ENCODE measurements at places on chromosomes 12 and 14.
A peak's percentile ranks its signal among the peaks of the same experiment; 100 is the strongest.

- DNase-seq: no peak
Observed at GRCh38 chr12:89245090-89245489, 107.2 kb downstream of the DUSP6 start.

DNA sequence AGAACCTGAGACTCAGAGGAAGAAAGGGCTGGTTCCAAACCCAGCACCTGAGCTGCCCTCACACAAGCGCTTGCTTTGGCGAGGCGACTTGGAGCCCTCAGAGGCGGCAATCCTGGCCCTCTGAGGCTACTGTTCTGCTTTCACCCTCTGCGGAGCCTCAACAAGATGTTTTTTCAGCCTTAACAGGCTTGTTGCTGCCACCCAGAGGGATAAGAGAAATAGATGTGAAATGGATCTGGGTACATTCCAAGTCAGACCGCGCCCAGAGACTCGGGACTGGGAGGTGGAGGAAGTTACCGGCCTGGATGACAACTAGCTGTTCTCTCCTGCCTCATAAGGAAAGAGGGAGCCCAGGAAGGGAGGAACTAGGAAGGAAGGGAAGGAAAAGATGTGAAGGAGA lies 89.6 kb downstream of the TTC7B start:
- DNase-seq: peak; percentile 48

- no peak for DNase-seq
Observed at GRCh38 chr12:10167599-10167998, 4.3 kb downstream of the OLR1 start.

DNA sequence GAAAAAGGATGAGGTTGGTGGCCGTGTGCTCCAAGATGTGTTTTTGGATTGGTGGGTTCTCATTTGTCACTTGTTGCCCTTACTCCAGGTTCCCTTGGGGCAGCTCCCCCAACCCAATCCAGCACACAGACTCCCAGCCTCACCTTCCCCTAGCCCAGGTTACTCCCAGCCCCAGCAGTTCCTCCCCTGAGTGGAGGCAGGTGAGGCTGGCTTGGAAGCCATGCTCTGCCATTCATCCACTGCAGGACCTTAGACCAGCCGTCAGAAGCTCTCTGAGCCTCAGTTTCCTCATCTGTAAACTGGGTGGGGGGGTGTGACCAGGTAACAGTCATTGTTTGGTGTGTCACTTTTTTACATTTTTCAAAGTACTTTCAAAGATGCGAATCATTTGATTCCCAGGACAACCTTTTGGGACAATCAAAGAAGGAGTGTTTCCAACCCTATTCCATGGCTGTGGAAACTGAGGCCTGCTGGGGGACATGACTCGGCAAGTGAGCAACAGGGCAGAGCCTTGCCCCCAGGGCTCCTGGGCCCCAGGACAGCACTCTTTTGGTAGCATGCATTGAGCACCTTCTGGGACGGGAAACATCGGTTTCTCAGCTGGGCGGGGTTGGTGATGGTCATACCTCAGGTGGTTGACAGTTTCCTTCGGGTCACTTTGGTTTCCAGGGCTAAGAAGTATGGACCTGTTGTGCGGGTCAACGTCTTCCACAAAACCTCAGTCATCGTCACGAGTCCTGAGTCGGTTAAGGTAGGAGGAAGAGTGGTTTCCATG lies 7.2 kb downstream of the CYP46A1 start:
- DNase-seq: peak; percentile 28

- DNase-seq: no peak
Observed at GRCh38 chr14:48373981-48374380, 698.6 kb upstream of the MDGA2 start.

DNA sequence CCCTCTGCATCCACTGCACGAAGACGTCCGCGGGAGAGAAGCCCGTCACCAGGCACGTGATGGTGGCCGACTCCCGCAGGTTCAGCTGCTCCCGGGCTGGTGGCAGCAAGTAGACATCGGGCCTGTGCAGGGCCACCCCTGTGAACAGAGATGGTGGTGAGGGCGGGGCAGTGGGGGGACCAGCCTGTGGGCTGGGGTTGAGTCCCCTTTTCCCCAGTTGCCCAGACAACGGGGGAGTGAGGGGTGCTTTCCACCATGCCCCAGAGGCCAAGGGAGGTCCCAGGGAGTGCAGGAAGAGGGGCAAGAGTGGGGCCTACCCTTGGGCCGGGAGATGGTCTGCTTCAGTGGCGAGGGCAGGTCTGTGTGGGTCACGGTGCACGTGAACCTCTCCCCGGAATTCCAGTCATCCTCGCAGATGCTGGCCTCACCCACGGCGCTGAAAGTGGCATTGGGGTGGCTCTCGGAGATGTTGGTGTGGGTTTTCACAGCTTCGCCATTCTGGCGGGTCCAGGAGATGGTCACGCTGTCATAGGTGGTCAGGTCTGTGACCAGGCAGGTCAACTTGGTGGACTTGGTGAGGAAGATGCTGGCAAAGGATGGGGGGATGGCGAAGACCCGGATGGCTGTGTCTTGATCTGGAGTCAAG lies 328.3 kb downstream of the TMEM121 start:
- DNase-seq: peak; percentile 21

- DNase-seq: no peak
Observed at GRCh38 chr14:73606271-73606670, 6.0 kb upstream of the ACOT6 start.

DNA sequence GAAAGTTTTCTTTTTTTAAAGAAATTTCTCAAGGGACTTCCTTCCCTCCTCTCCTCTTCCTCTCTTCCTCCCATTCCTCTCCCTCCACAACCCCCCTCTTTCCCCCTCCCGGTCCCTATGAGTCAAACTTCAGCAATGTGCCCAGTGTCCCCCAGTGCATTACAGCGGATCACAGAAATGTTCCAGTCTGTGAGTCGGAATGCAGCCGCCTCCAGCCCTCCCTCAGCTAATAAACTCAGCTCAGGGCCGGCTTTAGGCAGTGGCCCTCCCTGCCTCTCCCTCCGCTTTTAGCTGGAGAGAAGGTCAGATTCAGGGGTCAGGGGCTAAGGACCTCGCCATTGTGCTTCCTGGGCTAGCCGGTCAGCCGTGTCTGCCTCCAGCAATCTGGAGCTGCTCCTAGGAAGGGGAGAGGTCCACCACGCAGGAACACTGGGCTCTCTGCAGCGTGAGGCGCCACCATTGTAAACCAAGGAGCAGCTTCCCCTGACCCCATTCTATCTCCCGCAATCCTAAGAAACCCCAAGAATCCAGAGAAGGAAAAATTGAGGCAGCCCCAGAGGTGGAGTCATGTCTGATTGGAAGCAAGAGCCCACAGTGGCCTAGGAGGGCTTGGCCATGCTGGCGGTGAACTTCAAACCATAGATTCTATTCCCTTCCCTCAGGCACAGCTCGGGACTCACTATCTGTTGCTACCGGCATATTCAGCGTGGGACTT lies 1.1 kb upstream of the HDAC7 start:
- peak; percentile 96 for DNase-seq

GRCh38 chr12:132262256-132263060 lies 66.9 kb downstream of the GALNT9 start:
- no peak for DNase-seq

DNA sequence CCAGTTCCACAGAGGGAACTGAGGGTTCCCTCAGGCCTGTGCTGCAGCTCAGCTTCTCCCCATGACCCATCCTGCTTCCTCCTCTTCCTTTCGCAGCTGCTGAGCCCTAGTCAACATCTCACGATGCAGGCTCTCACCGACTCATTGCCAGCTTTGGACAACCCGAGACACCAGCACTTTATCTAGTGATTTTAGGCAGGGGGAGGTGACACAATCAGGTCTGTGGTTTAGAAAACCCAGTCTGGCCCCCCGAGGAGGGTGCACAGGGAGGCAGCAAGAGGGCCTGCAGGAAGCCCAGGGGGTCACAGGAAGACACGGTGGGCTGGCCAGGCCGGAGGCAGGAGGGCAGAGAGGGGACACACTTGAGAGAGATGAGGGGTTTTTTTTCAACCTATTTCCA lies 35.4 kb downstream of the DIO3 start:
- DNase-seq: no peak

DNA sequence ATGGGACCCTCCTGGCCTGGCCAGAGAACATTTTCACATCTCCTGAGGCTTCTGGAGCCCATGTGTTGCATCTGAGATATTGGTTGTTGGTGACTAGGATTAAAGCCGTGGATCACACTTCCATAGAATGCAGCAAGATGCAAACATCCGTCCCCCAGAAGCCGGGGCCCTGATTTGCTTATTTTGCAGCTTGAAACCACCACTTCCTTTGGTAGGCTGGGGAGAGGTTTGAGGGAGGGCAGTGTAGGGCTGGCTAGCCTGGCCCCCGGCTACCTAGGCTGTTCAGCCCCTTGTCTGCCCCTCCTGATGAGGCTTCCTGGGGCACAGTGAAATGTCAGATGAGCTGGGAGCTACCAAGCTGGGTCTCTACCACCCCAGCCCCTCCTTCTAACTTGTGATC lies 209.7 kb upstream of the PWP1 start:
- no peak for DNase-seq

GRCh38 chr12:1533602-1534304 lies 60.6 kb downstream of the FBXL14 start:
- no peak for DNase-seq

GRCh38 chr12:30805959-30806358 lies 51.2 kb upstream of the CAPRIN2 start:
- DNase-seq: no peak

GRCh38 chr14:68210729-68211299 lies 391.2 kb downstream of the RAD51B start:
- DNase-seq: no peak

GRCh38 chr12:96906498-96906848 lies 584 bp upstream of the NEDD1 start:
- no peak for DNase-seq

GRCh38 chr14:77141214-77142004 lies at the start of gene ZDHHC22:
Gene ZDHHC22, minus strand, starts transcription at chr14:77141791. Its CDS starts 2,053 bp downstream, at chr14:77139738.
- peak; percentile 90 for DNase-seq

DNA sequence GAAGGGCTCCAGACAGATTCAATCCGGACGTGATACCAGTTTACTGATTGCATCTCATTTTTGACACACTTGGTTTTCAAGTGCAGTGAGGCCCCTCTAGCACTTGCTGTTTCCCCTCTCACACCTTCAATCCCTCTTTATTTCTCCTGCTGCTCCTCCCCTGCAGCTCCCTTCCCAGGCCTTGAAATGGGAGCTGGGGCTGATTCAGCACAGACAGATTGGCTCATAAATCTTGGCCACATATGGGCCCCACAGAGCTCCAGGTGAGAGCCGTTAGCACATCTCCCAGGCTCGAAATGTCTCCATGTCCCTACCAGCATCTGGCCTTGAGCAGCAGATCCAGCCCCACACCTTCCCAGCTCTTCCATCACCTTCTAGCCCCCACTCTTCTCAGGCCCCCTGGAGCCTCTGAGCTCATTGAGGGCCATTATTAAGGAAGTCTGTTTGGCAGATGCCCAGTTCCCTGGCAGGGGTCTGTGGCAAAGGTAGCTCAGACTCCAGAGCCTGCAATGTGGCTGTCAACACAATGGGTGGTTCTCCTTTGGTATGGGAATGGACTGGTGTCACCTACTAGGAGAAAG lies 220.3 kb upstream of the FKBP4 start:
- no peak for DNase-seq

DNA sequence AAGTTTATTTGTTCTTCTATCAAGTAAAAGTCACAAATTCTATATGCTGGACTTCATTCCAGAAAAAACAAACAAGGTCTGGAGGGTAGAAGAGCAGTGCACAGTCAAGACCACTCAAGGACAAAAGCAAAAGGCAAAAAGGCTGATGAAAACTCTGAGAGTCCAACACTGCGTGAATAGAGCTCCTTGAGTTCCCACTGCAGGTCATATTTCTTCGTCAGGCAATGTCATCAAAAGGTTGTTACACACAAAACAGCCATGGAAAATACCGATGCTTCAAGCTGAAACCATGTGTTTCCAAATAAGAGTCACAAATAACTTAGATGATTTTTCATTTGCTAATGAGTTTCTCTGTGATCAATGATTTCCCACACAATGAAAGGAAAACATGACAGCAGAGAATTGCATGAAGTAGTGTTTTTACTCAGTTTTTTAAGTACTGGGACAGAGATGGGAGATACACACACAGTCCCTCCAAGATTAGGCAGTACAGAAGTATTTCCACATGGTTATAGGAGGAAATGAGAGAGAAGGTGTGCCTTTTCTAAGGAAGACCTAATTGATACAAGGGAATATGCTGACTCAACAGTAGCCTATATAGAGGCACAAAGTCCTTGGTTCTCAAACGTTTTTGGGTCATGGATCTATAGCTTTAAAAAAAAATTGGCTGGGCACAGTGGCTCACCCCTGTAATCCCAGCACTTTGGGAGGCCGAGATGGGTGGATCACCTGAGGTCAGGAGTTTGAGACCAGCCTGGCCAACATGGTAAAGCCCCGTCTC lies 177.7 kb downstream of the MED13L start:
- DNase-seq: no peak

- no peak for DNase-seq
Observed at GRCh38 chr12:73677520-73678291, 859.9 kb upstream of the ATXN7L3B start.

GRCh38 chr12:80040075-80040738 lies 59.1 kb upstream of the OTOGL start:
- DNase-seq: no peak

GRCh38 chr14:67875175-67876006 lies 55.8 kb downstream of the RAD51B start:
- no peak for DNase-seq

- DNase-seq: peak; percentile 17
Observed at GRCh38 chr14:76773188-76773885, 12.1 kb downstream of the VASH1 start.

- DNase-seq: no peak
Observed at GRCh38 chr14:33704481-33704880, 246.4 kb downstream of the EGLN3 start.

GRCh38 chr12:100234591-100235304 lies 32.1 kb downstream of the DEPDC4 start:
- no peak for DNase-seq

DNA sequence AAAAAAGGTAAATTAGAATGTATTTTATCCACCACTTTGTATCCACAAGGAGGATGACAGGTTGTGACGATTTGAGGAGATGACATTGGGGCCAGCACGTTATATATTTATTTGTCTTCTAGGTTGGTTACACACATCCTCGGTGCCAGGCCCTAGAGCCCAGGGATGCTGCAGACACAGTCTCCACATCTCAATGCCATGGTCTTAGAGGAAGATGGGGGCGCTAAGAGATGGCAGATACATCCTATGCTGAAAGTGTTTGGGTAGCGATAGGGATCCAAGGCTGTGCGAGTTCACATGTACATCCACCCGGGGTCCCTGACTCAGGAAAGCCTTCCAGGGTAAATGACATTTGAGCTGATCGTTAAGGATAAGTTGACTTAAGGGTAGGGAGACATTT lies 193.1 kb upstream of the GSC start:
- DNase-seq: no peak

DNA sequence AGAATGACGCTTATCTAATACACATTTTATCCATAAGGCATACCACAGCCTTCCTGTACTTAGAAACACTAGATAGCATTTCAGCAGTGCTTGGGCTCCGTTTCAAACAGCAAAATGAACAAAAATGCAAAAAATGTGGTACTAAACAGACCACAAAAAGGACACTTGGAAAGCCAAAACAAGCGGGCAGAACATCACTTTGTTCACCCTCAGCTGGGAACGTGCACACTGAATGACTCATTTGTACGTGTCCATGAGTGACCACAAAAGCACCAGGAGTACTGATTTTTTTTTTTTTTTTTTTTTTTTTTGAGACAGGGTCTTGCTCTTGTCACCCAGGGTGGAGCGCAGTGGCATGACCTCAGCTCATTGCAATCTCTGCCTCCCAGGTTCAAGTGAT lies 8.9 kb upstream of the FOXN3 start:
- no peak for DNase-seq

Data from ecto neural progenitor cell (in vitro differentiated cells).